ENCODE measurements at places on chromosomes 2 and 18. TPM values are rescaled to one million over a fixed set of nuclear protein-coding genes. Genes with fewer than 3 reads are reported as not detected.

The STARD6 gene
- total RNA-seq: not detected

The PFN4 gene
- total RNA-seq: 0.46 TPM

The GPR55 gene
- not detected for total RNA-seq

The CSRNP3 gene
- total RNA-seq: 4.1 TPM

The CEP192 gene
- total RNA-seq: 22.3 TPM

The DOK6 gene
- 5.2 TPM for total RNA-seq

The POTEJ gene
- not detected for total RNA-seq

The PLEKHH2 gene
- 1.2 TPM for total RNA-seq

The REG3A gene
- total RNA-seq: not detected

The SOX11 gene
- 0.81 TPM for total RNA-seq

The ITGA6 gene
- total RNA-seq: 44.4 TPM
